Caco-2 (cell line): ENCODE measurements at places on chromosomes 7 and 10.

- no peak for DNase-seq
Measured at GRCh38 chr10:77041636-77042258, 595.9 kb downstream of the KCNMA1 start.

DNA sequence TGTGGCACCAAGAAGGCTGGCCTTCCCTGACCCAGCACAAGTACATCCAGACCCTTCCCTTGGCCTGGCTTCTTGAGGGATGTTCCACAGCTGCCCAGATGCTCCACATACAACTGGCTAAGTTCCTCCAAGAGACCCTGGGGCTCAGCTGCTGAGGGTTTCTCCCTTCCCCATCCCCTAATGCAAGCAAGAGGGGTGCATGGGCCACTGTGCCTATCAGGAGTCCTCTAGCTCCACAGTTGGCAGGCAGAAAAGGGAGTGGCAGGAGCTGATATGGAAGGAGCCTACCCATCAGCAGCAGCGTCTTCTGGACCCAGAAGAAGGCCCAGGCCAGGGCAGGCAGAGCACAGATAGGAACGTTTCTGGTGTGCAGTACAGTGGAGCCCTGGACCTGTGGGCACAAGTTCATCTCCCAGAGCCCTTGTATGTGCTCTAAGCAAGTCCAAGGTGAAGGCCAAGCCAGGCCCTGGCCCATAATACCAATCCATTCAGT is 26.2 kb downstream of the VSIR start:
- DNase-seq = no peak

GRCh38 chr7:138981332-138982203 is at the start of gene KIAA1549:
KIAA1549 (minus strand) TSS chr7:138981389; CDS start chr7:138981269, 120 bp downstream.
- peak; percentile 89 for DNase-seq

GRCh38 chr7:103343758-103344452 is 662 bp downstream of the DNAJC2 start:
- DNase-seq = peak; percentile 43

- no peak for DNase-seq
Measured at GRCh38 chr10:89129911-89130310, 77.2 kb downstream of the CH25H start.

DNA sequence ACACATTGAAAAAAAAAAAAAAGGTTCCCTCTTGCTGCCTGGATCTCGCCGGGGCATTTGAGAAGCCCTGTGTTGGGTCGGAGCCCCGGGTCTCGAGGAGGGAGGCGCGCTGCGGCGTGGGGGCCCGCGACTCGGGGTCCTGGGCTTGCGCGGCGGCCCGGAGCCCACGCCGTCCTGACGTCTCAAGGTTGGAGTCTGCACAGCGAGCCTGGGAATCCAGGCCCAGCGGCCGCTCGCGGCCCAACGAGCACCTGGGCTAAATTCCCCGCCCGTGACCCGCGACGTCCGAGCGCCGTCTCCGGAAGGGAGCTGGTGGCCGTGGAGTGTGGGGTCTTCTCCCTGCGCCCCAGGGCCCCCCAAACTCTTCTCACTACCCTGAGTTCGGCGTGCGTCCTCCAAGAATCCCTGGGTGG is 1.4 kb upstream of the CTBP2 start:
- DNase-seq = no peak

DNA sequence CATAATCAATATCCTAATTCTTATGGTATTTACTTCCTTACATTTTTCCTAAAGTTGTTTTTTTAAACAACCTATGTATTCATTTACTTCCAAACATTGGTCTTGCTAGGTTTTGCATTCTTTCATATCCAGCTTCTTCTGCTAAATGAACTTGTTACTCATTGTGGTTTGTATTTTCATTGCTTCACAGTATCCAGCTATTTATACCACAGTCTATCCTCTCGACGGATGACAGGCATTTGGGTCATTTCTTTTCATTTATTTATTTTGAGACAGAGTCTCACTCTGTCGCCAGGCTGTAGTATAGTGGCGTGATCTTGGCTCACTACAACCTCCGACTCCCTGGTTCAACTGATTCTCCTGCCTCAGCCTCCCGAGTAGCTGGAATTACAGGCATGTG is 66.8 kb downstream of the CCDC6 start:
- no peak for DNase-seq

GRCh38 chr7:832167-832967 is at the start of gene SUN1:
SUN1 (plus strand) TSS chr7:832476; CDS start chr7:832525, 49 bp downstream.
- no peak for DNase-seq

DNA sequence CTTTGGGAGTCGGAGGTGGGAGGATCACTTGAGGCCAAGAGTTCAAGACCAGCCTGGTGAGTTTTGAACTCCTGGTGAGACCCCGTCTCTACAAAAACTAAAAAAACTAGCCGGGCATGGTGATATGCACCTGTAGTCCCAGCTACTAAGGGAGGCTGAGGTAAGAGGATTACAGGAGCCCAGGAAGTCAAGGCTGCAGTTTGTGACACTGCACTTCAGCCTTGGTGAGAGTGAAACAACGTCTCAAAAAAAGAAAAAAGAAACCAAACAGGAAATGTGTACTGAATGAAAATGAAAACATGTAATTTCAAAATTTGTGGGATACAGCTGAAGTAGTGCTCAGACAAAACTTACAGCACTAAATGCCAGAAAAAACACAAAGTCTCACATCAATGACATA is 7.6 kb downstream of the ARHGAP12 start:
- no peak for DNase-seq

DNA sequence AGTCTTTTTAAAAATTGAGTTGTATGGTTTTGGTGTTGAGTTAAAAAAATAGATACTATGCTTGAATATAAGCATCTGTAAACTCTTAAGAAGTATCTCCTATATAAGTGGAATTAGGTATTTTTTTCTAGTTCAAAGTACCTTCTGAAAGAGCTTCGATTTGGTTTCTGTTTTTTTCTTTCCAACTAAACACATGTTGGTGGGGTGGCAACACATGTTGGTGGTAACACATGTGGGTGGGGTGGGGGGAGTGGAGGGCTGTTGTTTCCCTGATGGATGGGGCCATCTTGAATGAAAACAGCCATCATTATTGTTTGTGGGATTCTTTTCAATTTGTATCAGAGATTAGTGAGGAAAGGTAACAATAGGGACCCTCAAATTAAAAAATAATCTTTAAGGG is 178.9 kb downstream of the STK31 start:
- DNase-seq = no peak

DNA sequence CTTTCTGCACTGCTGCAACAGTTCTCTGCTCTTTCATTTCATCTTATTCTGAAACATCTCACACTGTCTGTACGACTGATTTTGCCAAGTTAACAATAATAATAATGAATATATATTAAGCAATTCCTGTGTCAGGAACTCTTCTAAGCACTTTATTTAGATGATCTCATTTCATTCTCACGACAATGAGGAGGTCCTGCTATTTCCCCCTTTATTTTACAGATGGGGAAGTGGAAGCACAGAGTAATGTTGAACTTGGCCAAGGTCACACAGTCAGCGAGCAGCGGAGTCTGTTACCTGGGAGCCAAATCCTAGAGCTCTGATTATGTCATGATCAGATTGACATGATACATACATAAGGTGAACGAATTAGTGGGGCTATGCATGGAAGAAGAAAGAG is 5.8 kb downstream of the MRC1 start:
- no peak for DNase-seq

DNA sequence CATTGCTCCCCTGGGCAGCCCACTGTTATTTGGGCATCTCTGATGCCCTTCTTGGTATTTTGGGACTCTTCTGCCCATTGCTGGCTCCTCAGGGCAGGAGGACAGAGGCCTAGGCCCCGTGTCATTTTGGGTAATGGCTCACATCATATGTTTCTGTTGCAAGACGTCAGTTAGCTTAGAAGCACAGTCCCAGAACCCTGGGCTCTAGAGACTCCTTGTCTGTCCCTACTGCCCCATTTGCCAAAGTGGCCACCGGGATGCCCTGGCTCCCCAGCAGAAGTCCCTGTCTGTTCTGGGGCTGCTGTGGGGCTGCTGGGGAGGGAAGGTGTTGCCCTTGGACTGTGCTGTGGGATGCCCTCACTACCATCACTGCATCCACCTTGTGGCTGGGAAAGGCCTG is 48.8 kb downstream of the ADCYAP1R1 start:
- peak; percentile 6 for DNase-seq

- DNase-seq = no peak
Measured at GRCh38 chr10:90424730-90425129, 433.1 kb downstream of the HTR7 start.

DNA sequence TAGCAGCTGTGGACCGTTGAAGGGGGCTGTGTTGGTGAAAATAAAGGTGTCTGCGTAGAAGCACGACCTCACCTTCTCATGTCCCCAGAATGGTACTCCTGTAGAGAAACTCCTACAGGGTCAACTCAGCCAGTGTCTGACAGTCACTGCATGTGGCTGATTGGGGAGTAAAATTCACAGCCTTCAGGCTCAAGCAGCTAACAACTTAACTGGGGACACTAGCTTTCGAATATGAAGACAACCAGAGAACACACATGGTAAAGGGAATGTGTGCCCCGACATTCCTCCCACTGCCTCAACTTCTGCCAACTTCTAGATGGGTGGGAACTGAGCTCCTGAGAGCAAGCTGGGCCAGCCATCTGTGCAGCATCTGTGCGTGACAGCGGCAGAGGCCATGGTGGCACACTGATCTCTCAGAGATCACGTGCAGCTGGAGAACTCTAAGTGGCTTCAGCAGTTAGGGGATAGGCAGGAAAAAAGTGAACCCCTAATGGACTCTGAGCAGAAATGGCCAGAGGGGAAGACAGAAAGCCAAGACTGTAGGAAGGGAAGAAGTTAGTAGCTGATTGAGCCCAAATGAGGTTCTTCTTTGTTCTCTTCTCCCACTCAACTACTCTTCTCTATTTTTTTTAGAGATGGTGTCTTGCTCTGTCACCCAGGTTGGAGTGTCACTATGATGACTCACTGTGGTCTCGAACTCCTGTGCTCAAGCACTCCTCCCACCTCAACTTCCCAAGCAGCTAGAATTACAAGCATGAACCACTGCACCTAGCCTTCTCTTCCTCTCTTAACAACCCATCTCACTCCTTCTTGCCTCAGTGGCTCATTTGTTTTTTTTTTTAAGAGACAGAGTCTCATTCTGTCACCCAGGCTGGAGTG is 280.8 kb downstream of the ZEB1 start:
- DNase-seq = no peak

DNA sequence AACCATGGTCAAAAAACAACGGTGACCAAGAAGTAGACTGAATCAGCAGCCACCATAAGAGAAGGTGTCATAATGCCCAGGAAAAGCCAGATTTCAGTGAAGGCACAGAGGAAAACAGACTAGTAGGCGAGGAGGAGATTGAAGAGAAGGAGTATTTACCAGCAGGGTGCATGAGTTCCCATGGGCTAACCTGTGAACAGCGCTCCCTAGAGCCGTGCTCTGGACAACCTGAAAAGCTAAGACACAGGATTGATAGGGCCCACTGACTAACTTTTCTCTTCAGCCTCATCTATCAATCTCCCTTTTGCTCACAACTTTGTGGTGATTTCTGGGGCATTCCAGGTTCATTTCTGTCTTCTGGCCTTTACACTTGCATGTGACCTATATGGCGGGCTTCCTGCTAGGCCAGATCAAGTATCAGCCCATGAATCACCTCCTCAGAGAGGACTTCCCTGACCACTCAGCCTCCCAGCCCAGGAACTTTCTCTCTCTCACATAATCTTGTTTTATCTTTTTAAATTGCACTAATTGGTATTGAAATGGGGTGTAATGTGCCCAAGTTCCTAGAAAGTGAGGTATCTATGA is 12.8 kb downstream of the ANKRD22 start:
- no peak for DNase-seq

GRCh38 chr10:13440185-13441061 is 88.4 kb downstream of the BEND7 start:
- peak; percentile 85 for DNase-seq

- DNase-seq = no peak
Measured at GRCh38 chr7:23687011-23687410, 7.0 kb downstream of the FAM221A start.

DNA sequence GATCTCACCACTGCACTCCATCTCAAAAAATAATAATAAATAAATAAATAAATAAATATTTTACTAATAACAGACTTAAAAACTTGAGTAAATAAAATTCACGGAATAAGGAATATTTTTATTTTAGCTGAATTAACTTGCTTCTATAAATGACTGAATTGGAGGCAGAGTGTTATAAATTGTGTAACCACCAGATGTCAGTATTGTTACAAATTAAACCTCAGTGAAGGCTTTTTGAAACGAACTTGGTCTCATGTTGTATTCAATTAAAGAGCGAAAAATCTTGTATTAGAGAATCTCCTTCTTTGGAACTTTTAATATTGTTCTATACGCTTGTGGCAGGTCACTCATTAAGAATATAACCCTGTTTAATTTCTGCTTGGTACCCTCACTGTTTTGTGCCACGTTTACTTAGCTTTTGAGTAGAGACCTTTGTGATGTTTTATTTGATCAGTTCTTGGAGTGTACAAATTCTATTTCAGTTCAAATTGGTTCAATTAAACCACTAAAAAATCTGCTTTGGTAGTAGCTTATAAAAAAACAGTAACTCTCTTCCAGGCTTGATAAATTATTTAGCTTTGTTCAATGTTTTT is 45.6 kb upstream of the SCIN start:
- DNase-seq = no peak

GRCh38 chr10:117131376-117132327 is 6.4 kb downstream of the VAX1 start:
- DNase-seq = peak; percentile 11
